ENCODE measurements at places on chromosomes 5 and 9.

- DNase-seq, result no peak
Observed at GRCh38 chr5:72096602-72097188, 10.6 kb upstream of the MAP1B start.

DNA sequence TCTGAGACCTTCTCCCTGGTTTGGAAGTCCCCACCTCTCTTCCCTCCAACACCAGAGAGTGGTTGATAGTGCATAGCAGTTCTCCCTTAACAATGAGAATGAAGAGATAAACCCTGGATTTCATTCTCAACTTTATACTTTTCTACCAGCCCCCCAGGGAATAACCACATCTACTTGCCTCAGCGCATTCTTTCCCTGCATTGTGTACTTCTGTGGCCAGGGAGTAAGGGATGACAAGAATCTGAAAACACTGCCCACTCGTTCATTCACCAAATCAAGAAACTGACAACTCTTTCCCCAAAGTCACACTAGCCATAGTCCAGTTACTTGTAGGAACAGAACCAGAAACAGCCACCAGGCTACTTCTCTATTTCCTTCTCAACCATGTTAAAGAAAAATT lies 46.0 kb upstream of the SPIN1 start:
- no peak for DNase-seq

DNA sequence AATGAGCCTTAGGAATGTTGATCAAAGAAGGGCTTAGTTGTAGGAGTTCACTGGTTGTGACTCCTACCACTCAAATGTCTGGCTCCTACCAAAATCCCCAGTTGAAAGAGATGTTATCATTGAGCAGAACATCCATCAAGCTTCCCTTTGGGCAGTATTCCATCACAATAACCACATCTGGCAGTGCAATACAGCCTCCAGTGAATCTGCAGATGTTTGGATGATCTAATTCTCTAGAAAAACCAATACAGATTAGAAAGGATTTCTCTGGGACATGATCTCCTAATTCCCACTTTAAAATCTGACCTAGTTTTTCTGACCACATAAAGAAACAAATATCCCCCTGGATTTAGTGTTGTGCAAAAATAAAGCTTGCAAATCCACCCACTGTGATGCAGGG lies 81.6 kb downstream of the TMEM215 start:
- no peak for DNase-seq

DNA sequence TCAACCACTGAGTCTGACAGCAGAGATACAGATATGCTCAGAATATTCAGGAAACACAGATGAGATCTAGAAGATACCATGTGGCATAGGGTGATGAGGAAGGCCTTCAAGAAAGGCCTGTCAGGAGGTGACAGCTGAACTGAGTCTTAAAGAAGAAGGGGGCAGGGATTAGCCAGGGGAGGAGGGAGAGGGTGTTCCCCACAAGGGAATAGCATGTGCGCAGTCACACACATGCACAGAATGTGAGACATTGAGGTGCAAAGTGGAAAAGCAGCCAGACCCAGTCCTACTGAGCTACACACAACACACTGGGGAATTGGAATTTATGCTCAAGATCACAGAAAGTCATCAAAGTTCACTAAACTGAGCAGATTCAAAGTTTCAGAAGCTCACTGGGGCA lies 3.0 kb upstream of the SLC25A48 start:
- DNase-seq, result no peak

DNA sequence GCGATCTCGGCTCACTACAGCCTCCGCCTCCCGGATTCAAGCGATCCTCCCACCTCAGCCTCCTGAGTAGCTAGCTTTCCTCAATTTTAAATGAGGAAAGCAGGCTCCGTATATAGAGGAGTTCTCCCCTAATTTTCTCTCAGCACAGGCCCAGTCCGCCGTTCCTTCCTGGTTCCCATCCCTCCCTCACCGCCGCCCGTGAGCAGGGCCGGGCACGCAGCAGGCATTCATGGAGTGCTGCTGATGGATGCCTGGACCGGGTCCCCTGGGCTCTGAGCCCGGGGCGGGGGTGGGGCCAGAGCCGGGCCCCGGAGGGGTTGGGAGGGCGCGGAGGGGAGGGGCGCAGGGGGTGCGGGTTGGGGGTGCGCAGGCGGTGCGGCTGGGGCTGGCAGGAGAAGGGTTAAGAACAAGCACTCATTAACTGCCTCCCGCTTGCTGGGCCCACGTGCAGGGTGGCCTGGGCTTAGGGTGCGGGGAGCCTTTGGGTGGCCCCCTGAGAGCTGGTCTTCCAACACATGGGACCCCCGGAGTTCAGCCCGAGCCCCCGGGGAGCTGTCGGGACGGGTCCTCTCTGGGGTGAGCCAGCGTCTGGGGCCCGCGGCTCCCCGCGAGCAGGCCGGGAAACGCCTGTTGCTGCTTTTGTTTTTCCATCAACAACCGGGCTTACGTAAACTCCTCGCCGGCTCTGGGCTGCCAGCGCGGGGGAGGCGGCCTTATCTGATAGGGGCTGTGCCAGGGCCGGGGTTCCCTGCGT lies 33.7 kb downstream of the LHX2 start:
- no peak for DNase-seq

- no peak for DNase-seq
Observed at GRCh38 chr5:59351076-59351794, 542.3 kb downstream of the PDE4D start.

GRCh38 chr9:16656432-16657169 lies 213.9 kb downstream of the BNC2 start:
- DNase-seq, result no peak

DNA sequence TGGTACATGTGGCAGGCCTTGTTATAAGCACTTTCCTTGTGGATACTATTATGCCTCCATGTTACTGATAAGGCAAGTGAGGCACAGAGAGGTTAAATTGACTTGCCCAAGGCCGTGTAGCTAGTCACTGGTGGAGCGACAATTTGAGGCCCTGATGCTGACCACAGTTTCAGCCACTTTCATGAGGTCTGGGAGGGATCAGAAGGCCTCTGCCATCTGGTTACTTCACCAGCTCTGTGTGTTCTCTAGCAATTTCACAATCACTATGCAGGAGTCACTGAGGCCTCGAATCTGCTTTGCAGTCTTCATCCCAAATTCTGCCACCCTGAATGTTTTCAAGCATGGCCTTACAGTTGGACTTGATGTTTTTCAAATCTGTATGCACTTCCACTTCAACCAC lies 9.1 kb downstream of the LRRC70 start:
- DNase-seq, result no peak

- no peak for DNase-seq
Observed at GRCh38 chr9:70947511-70947910, 173.9 kb downstream of the TRPM3 start.

DNA sequence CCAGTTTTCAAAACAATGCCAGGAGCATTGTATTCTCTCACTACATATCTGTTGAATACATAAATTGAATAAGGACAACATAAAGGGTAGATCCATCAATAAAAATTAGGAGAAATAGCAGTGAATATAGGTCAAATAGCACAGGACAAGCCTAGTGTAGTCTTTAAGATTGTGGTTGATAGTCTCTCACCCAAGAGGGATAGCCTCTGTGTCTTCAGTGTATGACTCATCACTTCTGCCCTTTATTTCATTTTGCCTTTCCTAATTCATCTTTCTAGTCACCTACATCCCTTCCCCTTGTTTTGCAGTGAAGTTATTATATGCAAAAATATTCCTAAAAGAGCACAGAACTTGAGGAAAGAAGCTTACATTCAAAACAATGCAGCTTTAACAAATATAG lies 335.0 kb upstream of the TUSC1 start:
- no peak for DNase-seq

- DNase-seq, result no peak
Observed at GRCh38 chr5:168778536-168778935, 199.4 kb upstream of the PANK3 start.

- no peak for DNase-seq
Observed at GRCh38 chr9:135648494-135649410, 9.4 kb upstream of the GLT6D1 start.

DNA sequence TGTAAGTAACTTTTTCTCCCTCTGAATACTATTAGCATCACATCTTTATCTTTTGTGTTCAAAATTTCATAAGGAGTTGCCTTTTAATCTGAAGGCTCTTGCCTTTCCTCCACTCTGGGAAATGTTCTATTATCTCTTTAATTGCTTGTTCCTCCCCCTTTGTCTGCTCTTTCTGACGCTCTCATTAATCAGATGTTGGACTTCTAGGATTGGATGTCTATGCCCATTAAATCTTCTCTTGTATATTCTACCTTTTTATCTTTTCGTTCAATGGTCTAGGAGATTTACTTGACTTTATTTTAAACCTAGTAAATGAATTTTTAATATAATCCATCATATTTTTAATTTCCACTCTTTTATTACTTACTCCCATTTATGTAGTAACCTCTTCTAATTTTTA lies 76.7 kb downstream of the MARCHF3 start:
- no peak for DNase-seq

DNA sequence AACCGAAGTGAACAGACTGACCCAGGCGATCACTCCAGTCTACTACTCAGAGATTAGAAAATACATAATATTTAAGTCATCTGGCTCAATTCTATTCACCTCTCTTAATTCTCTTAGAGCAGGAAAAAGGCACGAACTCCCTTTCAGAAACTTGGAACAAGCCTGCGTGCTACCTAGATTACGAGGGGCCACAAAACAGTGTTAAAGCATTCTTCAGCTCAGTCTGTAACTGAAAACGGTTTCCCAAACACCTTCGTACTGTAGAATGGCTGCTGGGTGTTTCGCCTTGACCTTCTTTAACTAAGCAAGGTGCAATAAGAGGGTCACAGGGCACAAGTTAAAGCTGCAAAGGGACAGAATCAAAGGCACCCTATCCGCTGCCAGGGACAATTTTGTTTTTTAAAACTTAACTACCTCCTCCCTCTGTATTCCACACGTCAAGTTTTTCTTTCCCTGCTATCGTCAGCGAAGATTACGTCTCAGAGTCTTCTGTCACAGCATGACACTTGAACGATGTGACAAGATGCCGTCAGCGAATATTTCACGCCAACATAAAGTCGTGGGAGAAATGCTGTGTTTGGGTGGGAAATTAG lies 687 bp downstream of the LYSMD3 start:
- DNase-seq, result no peak

DNA sequence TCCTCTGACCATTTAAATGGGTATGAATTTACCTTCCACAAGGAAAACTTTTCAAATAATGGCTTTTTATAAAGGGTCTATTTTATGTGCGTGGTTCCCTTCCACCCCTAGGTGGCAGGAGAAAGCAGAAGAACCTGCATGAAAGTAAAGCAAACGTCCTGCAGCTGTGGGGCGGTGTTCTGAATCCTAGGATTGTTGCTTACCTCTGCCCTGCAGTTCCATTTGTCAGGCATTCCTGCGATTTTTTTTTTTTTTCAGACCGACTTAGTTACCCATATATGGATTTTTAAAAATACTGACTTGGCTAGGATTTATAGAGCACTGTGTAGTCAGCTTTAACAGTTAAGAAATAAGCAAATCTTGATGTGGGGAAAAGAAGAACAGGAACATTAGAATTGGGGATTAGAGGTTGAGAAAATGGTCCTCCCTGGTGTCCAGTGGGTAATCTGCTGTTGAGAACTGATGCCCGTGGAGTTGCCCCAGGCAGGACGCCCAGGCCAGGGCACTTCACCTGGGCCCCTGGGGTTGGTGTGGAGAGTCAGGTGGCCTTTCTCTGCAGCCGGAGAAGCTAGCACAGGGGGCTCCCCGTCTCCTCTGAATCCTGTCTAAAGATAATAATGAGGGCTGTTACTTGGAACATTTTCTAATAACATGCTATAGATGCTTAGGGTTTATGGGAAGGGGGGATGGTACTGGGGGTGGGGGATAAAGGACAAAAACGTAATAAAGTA lies 30.4 kb upstream of the LTC4S start:
- no peak for DNase-seq

- no peak for DNase-seq
Observed at GRCh38 chr5:3639175-3639574, 43.5 kb downstream of the IRX1 start.

GRCh38 chr5:139243425-139243970 lies 45.3 kb upstream of the SIL1 start:
- no peak for DNase-seq

GRCh38 chr5:64678374-64678773 lies 11.9 kb upstream of the SHISAL2B start:
- DNase-seq, result no peak

- no peak for DNase-seq
Observed at GRCh38 chr5:100855295-100855694, 47.8 kb downstream of the ST8SIA4 start.

GRCh38 chr5:32174011-32174870 lies at the start of gene GOLPH3:
TSS of gene GOLPH3 (minus strand) at chr5:32174319. CDS start at chr5:32174034, 285 bp downstream.
- DNase-seq, result peak; percentile 97

DNA sequence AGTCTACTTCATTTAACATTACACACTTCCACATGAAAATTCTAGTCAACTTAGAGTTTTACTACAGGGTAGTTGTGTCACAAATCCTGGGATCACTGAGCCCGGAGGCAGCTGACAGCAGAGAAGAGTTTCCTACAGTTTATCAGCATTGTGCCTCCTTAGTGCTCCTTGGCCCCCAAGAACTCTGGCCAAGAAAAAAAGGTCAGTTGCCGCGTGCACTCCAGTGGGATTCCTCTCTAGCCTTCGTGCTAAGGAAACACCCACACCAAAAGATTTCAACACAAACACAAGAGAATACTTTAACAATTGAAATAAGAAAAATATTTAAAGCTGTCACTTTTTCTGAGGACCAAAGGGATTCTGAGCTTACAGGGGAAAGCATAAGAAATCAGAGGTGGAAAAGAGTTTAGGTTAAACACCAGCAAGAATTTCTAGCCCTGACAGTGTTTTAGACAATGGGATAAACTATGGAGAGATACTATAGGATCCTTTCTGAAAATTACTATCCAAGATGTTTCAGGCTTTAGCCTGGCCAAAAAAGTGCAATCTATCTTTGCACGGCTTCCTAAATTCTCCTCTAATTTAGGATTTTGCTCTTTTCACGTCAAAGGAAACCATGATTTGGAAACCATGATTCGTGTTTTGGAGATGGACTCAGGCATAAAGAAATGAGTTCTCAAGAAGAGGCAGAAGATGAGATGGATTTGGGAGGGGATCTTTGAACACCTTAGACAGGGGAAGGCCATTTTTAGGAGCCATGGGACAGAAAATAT lies 606.8 kb downstream of the RAB3C start:
- DNase-seq, result no peak

- no peak for DNase-seq
Observed at GRCh38 chr9:4175846-4176245, 124.0 kb downstream of the GLIS3 start.

- no peak for DNase-seq
Observed at GRCh38 chr5:121315786-121316185, 535.9 kb upstream of the FTMT start.

DNA sequence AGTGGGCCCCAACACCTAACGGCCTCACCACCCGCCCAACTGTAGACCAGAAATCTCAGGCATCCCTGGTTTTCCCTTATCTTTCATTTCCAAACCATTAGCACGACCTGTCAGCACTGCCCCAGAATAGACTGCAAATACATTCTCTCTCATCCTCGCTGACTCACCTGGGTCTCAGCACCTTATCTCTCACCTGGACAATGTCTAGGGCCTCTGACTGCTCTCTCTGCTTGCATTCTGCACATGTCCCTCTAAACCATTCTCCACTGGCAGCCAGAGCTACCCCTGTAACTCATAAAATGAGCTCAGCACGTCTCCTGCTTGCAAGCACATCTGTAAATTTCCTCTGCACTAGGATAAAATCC lies 12.7 kb downstream of the CKMT2 start:
- DNase-seq, result no peak

Data from suprapubic skin (tissue), 4 donors.